Psoas muscle (tissue), 8 donors: ENCODE measurements at places on chromosomes 11 and 22. TPM values are rescaled to one million over a fixed set of nuclear protein-coding genes. Genes with fewer than 3 reads are reported as not detected.

DNA sequence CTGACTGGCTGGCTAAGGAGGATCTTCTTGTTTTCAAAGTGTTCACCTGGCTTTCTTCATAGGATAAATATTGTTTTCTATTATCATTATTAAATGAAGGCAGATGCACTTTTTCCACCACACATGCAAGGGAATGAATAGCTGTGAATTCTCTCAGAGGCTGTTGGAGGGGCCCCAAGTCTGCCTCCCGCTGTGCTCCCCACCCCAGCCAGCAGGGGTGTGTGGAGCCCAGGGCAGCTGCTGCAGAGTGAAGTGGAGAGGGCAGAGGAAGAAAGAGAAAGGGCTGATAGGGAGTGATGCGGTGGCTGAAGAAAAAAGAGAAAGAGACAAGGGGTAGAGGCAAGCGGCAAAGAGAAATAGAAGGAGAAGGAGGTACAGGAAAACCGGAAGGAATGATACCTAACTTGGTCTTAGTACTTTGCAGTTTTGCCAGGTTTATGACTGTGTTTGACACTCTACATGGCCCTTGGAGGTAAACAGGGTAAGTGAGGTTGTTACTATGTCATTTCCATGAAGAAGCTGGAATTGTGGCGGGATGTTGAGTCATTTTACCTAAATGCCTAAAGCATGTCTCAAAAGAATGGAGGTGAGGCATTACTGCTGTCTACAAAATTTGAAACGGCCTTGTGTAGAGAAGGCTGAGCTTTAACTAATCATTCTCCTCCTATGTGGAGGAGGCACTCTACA lies 145.7 kb upstream of the B3GAT1 start:
- no peaks in the 10 kb centered on the region for H3K36me3 ChIP-seq
- DNase-seq = no peak
- no peak overlapping the region for H3K4me3 ChIP-seq
- no peaks in the 10 kb centered on the region for H3K27me3 ChIP-seq
- H3K4me1 ChIP-seq = no peaks in the 10 kb centered on the region

DNA sequence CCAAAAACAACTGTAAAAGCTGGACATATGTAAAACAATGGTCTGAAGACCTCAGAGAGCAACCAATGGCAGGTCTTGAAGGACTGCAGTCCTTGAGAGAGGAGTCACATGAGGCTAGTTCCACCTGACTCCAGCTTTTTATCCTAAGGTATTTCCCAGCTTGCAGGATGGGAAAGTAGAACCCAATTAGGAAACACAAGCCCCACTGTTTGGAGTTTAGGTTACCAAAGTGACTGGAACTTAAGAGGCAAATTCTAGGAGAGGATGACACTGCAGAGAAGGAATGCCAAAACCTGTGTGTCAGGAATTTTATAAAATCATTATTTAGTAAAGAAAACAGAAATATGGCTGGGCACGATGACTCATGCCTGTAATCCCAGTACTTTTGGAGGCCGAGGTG lies 18.4 kb downstream of the OR2AT4 start:
- DNase-seq = no peak
- no peaks in the 10 kb centered on the region for H3K4me1 ChIP-seq
- peaks cover 11% of the 10 kb centered on the region for H3K27me3 ChIP-seq
- no peak overlapping the region for H3K4me3 ChIP-seq

- H3K27me3 ChIP-seq = no peaks in the 10 kb centered on the region
- no peak overlapping the region for H3K4me3 ChIP-seq
- no peaks in the 10 kb centered on the region for H3K4me1 ChIP-seq
- DNase-seq = no peak
Observed at GRCh38 chr11:103676413-103676812, 360.0 kb upstream of the DDI1 start.

OR8D4 gene
- not detected for total RNA-seq

DNA sequence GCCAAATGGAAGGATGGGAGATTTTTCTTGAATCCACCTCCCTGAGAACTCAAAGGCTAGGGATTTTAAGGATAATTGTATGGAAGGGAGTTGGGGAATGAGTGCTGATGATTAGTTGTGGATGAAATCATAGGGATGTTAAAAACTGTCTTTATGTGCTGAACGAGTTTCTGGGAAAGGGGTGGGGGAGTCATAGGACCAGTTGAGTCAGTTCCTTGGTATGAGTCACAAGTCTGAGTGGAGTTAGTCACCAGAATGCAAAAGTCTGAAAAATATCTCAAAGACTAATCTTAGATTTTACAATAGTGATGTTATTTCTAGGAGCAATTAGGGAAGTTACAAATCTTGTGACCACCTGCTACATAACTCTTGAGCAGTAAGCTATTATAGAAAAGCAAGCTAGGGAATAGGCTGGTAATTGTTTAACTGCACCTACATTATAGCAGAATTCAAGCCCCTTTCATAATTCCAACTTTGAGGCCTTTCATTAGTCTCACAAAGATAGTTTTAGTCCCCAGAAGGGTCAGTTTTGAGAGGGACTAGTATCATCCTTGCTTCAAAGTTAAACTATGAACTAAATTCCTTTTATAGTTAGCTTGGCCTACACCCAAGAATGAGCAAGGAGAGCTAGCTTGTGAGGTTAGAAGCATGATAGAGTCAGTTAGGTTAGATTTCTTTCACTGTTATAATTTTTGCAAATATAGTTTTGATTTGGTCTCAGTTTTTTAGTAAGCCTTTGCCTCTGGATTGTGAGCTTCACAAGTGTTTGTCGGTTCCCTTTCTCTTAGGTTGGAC lies 668.0 kb downstream of the ETS1 start:
- H3K27ac ChIP-seq = no peak overlapping the region
- no peak for DNase-seq
- no peaks in the 10 kb centered on the region for H3K4me1 ChIP-seq
- no peaks in the 10 kb centered on the region for H3K36me3 ChIP-seq
